G401 (cell line): ENCODE measurements at places on chromosomes 7 and 10.

GRCh38 chr7:148835854-148836253 lies 48.2 kb downstream of the EZH2 start:
- no peak for DNase-seq

DNA sequence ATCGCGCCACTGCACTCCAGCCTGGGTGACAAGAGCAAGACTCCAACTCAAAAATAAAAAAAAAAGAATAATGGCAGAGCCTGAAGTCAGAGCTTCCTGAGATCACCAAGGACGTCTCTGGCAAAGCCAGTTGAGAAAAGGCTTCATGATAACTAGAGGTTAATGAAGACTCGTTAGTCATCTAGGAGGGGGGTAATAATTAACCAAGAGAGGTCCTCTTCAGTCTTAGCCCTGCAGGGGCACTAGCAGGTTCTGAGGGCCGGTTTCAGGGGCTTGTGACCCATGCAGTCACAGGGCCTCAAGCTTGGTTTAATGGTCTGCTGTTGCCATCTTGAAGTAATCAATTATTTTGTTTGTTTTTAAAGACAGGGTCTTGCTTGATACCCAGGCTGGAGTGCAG lies 28.6 kb upstream of the PROSER2 start:
- no peak for DNase-seq

DNA sequence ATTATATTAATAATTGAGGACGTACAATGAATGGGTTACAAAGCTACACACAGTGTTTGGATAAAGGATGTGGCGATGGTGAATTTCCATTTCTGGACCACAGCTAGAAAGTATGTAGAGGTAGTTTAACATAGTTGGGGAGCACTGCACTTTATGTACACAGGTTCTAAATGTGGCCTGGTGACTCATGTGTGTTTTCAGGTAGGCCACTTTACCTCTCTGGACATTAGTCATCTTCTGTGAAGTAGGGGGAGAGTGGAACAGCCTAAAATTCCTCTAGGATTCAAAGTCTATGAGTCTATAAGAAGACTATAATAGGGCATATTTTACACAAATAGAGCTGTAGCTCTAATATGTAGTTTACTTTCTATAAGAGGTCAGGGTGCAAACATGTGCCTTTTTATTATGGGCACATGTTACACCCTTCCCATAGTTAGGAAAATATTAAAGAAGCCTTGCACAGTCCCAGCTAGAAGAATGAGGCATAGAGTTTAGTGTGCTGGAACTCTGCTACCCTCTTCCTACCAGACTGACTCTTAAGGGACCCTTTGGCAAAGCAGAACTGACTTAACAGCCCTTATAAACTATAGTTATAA lies 594.9 kb downstream of the LRMDA start:
- DNase-seq = no peak

DNA sequence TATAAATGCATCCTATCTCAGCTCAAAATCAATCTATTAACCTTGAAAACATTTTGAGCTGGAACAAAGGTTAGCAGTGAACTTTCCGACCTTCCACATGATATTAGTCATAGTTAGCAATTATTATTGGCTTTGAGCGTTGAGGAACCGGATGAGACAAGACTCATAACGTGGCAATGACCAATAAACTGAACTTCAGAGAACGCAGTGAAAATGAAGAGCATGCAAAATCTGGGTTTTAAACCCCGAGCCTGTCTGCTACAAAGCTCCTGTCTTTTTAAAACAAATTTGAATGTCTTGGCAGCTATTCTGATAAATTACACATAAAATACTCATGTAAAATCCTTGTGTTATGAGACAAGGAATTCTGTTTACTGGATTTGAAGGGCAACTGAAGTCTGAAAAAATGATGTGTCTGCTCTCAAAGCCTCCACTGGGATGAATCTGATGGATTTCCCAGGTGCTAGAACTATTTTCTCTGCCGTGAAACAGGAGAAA lies 74.7 kb upstream of the ITGB1 start:
- DNase-seq = no peak

DNA sequence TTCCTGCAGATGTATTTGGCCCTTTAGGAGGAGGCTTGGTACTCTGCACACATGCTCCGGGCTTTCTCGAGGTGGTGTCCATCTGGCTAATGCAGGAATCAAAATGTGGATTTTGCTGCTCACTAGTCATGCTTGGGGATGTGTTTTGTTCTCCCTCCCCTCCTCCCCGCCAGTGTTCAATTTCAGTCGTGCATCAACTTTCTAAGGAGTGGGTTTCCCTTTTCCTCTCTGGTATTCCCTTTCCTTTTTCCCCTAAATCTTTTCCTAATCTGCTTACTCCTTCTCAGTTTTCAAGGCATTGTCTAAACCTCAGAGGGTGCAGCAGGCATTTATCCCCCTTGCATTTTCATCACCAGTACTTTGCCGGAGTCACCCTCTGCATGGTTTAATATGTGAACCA lies 201.8 kb downstream of the CCDC3 start:
- no peak for DNase-seq

- no peak for DNase-seq
Measured at GRCh38 chr10:84660450-84661159, 332.2 kb downstream of the CCSER2 start.

DNA sequence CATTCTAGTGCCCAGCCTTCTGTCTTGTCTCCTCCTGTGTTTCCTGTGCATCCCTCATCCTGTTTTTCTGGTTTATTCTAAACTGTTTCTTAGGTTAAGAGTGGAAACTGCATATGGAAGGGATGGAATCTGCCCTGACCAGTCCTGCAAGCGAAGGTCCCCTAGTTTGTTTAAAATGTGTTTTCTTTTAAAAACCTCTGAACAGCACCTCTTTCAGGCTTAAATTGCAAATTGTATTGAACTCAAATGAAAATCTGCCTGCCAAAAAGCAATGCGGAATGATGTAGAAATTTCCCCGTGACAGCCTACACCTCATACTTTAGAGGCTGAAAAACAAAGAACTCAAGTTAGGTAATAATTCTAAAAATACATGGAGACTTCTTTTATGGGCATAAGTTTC lies 222.8 kb upstream of the IMMP2L start:
- DNase-seq = no peak

DNA sequence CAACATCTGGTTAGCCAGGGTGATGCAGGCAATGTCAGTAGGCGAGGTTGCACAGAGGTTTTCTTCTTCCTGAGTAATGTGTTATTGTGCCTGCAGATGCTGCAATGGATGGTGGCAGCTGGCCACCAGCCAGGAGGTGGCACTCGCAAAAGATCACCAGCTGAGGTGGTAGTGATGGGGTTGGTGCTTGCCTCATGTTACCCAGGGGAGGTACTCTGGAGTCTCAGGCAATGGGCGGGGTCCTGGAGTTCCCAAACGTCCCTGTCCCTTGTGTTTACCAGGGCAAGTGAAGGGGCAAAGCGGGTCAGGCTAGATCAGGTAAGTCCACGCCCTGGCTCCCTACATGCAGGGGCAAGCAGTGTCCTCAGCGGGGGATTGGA lies 21.1 kb downstream of the CLRN3 start:
- no peak for DNase-seq

DNA sequence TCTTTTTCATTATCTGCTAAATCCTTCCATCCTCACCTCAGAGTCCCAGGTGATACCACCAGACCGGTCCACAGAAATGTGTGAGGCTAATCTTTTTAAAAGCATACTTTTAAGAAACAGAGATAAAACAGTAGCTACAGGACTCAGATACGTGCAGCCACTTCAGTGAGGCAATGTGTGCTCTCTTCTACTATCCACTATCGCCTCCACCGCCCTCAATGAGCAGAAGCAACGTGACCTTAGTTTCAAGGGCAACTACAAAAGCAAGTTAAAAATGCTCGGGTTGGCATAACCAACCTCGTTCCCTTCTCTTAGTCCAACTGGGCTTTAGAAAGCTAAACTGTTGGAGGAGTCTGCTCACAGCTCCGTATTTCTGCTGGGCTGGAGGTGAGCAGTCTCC lies 4.2 kb downstream of the FGFR2 start:
- no peak for DNase-seq

DNA sequence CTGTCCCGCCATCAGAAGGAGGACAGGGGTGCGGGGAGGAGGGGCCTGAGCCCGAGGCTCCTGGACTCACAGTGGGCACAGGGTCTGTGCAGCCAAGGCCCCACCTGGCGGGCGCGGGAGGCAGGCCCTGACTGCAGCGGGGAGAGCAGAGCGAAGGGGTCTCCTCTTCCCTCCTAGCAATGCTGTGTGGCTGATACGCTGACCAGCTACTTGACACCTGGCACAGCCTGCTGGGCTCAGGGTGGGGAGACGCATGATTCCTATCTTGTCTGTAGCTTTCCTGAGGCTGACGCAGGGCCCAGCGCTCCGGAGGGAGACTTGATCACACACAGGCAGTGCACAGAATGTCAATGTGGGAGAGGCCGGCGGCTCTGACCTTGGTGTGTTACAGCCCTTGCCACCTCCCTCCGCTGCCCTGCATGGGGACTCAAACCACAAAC lies 174.9 kb downstream of the ELFN1 start:
- DNase-seq = no peak

DNA sequence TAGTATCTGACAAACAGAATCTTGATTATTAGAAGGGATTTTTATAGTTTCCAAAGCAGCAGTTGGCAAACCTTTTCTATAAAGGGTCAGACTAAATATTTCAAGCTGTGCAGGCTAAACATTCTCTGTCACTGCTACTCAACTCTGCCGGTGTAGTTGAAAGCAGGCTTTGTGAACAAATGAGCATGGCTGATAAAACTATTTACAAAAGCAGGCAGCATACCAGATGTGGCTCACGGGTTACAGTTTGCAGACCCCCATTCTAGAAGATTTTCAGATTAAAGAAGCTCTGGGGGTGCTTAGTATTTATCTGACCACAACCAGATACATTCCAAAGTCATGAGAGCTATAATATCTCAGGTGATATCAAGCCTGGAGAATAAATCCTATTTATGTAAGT lies 1017.5 kb downstream of the SORCS1 start:
- DNase-seq = no peak

- DNase-seq = no peak
Measured at GRCh38 chr7:36430186-36430585, 40.5 kb downstream of the ANLN start.

DNA sequence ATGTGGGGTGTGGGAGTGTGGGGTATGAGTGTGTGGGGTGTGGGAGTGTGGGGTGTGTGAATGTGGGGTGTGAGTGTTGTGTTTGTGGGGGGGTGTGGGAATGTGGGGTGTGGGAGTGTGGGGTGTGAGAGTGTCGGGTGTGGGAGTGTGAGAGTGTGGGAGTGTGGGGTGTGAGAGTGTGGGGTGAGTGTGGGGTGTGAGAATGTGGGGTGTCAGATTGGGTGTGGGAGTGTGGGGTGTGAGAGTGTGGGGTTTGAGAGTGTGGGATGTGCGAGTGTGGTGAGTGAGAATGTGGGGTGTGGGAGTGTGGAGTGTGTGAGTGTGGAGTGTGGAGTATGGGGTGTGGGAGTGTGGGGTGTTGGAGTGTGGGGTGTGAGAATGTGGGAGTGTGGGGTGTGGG lies 50.1 kb upstream of the EN2 start:
- no peak for DNase-seq

- no peak for DNase-seq
Measured at GRCh38 chr10:132486539-132487121, 51.0 kb upstream of the INPP5A start.

- no peak for DNase-seq
Measured at GRCh38 chr10:75845176-75845947, 413.9 kb downstream of the LRMDA start.

GRCh38 chr10:3568983-3569382 lies 216.0 kb downstream of the KLF6 start:
- no peak for DNase-seq
